ENCODE measurements at places on chromosomes 12 and 14.

GRCh38 chr12:57694459-57695019, 607 bp downstream of the OS9 start:
- DNase-seq: no peak

DNA sequence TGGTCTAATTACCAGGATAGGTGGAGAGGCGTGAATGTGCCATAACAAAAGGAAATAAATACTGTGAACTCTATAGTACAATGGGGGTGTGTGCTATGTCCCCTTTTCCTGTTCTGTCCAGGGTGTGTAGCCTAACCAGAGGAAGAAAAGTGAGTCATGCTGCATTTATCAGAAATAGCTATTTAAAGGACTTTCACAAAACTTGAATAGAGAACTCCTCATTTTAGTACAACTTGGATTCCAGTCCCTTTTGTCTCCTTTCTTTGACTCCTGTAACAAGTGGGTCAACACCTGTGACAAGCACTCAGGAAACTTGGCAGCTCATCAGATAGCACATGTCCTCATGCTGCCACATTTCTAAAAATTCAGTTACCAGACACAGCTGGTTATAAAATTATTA, 123.4 kb downstream of the CCDC91 start:
- DNase-seq: no peak

DNA sequence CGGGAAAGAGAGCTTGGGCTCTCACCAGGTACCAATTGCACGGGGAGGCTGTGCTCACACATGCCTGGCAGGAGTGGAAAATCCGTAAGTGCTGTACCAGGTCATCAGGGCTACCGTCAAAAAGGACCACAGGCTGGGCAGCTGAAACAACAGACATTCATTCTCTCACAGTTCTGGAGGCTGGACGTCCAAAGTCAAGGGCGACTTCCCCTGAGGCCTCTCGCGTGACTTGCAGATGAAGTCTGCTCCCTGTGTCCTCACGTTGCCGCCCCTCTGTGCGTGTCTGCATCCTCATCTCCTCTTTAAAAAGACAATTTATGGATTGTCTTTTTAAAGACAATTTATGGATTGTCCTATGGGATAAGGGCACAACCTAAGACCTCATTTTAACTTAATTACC, 73.8 kb upstream of the FZD10 start:
- DNase-seq: no peak

- no peak for DNase-seq
Measured at GRCh38 chr12:121217063-121217462, 7.1 kb downstream of the P2RX4 start.

DNA sequence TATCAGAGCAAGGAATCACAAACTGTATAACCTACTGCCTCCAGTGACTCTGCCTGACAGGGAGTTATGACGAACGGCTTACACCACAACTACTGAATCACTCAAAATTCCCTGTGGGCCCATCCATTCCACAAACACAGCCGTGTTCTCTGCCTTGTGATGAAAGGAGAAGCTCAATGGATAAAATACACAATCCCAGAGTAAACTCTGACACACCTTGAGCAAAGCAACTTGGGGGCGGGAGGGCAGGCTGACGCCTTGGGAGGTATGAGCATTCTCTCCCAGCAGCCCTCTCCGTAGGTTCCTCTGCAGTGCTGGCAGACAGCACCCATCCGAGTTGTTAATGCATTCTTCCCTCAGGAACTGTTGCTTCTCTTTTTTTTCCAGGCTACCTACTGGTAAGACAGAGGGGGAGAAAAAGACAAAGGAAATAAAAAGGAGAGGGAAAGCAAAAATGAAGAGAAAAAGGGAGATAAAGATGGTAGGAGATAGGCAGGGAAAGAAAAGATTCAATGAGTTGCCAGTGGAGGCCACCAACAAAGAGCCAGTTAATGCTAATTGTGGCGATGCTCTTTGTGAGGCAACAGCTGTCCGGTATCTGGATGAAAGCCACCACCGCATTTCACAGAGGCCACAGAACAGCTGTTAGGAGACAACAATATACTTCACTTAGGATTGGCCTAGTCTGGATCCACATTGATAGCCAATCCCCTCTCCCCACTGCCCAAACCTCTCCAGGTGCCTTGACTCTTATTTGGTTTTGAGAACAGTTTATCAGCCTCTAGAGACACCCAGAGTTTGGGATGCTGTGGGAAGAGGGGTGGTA, 4.7 kb upstream of the DIO2 start:
- peak; percentile 5 for DNase-seq

DNA sequence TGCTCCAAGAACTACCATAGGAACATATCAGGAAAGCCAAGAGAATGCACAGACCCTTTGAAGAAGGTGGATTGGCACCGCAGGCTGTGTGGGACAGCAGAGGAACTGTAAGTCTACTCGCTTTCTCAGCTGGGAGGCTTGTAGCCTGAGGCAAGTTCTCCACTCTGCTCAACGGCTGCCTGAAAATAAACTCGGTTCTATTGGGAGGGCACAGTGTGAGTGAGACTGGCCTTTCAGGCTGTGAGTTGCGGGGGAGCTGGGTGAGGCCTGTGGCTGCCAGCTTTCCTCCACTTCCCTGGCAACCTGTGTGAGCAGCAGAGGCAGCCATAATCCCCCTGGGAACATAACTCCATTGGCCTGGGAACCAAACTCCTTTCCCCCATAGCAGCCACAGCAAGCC, 132.1 kb downstream of the ANKS1B start:
- DNase-seq: no peak
